ENCODE measurements at places on chromosomes 2 and 18.

GRCh38 chr2:133557614-133558013, 10.6 kb downstream of the NCKAP5 start:
- no peak for DNase-seq

- DNase-seq: no peak
Measured at GRCh38 chr2:105750735-105751134, 6.0 kb downstream of the NCK2 start.

DNA sequence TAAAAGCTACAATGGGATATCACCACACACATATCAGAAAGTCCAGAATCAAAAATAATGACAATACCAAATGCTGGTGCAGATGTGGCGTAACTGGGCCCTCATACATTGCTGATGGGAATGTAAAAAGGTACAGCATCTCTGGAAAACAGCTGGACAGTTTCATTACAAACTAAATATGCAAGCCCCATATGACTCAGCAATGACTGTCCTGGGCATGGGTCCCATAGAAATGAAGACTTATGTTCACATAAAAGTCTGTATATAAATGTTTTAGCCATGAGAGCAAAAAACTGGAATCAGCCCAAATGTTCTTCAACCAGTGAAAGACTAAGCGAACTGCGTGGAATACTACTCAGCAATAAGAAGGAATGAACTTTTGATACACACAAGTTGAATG, 56.7 kb downstream of the ALPK2 start:
- DNase-seq: no peak

DNA sequence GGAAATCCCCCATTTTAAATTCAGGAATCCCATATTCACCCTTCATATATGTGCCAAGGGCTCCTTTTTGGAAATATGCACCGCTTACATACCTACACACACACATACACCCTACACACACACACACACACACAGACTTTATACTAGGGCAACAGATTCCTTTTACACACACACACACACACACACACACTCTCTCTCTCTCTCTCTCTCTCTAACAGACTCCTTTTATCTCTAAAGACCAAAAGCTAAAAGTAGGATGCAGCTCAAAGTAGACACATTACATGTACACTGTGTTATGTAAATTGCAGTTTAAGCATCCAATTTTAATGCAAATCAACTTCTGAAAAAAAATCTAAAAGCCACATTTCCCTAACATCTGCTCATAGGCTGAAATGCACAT, 130.9 kb upstream of the CAPN13 start:
- DNase-seq: no peak

- DNase-seq: no peak
Measured at GRCh38 chr18:44518091-44518615, 162.5 kb upstream of the SETBP1 start.

DNA sequence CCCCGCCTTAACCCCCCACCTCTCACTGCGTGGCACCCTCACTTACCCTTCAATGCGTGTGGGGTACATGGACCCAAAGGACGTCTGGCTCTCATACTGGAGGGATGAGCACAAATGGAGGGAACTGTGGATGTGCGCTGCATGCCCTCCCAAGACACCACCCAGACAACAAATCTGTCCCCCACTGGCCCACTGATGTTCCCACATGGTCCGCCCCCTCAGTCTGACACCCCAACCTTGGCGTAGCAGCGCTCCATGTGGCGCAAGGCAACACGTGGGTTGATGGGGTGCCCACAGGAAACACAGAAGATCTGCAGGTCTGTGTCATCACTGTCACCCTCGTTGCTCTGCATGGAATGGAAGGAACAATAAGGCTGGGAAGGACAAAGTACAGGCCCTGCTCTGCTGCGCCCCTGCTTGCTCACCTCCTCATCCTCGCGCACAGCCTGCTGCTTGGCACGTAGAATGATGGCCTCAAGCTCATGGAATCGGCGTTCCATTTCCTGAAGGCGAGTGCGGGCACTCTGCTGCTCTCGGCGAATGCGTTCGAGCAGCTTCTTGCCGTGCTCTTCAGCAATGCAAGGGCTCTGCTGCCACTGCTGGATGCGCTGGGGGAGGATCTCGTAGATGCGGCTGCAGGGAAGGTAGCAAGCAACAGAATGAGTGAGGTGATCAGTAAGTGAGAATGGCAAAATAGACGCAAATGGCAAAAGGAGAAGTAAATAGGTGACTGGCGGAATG, 2.3 kb upstream of the MBD1 start:
- DNase-seq: no peak

GRCh38 chr2:19357402-19358241, 801 bp downstream of the OSR1 start:
- no peak for DNase-seq

GRCh38 chr2:43185146-43185545, 41.3 kb downstream of the ZFP36L2 start:
- DNase-seq: no peak

DNA sequence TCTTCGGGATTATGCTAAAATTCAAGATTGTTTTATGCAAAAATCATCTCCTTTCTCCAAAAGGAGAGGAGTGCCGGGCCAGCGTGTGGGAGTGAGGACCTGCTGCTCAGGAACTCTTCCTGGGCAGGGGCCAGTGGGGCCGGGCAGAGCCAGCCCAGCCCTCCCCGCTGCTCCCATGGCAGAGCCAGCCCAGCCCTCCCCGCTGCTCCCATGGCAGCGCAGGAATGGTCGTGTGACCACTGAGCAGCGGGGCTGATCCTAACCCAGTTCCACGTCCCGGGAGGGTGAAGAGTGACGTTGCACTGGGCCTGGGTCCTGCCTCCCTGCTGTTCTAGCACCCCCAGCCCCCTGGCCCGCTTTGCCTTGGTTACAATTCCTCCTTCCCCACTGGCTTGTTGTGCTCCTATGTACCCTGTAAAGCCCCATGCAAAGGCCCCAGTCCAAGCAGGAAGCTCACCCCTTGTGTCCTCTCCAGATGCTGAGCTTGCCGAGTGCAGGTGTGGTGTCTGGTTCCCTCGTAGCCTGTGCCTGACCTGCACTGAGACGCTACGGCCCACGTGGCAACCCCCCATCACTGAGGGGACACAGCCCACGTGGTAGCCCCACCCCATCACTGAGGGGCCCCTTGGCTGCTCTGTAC, 11.4 kb upstream of the NEU4 start:
- DNase-seq: no peak

DNA sequence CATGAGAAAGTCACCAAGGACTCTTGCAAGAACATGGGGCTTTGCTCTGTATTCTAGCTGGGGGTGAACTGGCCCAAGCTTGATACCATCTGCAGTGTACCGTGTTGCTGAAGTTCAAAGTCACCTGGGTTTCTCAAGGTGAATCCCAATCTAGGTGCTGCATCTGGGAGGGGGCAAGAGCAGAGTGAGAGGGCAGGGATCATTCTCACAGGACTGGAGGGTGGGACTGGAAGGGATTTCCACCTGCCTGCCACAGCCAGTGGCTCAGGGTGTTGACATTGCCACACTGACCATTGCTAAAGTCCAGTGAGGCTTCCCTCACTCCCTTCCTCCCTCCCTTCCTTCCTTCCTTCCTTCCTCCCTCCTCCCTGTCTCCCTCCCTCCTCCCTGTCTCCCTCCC, 98.7 kb downstream of the MYCN start:
- no peak for DNase-seq

GRCh38 chr2:113164215-113164929, 9.4 kb upstream of the PSD4 start:
- no peak for DNase-seq

GRCh38 chr2:203427061-203427460, 98.9 kb downstream of the ABI2 start:
- no peak for DNase-seq

GRCh38 chr2:102929721-102930120, 167.9 kb downstream of the TMEM182 start:
- DNase-seq: no peak

GRCh38 chr2:232038251-232038880, 76.9 kb downstream of the DIS3L2 start:
- no peak for DNase-seq

DNA sequence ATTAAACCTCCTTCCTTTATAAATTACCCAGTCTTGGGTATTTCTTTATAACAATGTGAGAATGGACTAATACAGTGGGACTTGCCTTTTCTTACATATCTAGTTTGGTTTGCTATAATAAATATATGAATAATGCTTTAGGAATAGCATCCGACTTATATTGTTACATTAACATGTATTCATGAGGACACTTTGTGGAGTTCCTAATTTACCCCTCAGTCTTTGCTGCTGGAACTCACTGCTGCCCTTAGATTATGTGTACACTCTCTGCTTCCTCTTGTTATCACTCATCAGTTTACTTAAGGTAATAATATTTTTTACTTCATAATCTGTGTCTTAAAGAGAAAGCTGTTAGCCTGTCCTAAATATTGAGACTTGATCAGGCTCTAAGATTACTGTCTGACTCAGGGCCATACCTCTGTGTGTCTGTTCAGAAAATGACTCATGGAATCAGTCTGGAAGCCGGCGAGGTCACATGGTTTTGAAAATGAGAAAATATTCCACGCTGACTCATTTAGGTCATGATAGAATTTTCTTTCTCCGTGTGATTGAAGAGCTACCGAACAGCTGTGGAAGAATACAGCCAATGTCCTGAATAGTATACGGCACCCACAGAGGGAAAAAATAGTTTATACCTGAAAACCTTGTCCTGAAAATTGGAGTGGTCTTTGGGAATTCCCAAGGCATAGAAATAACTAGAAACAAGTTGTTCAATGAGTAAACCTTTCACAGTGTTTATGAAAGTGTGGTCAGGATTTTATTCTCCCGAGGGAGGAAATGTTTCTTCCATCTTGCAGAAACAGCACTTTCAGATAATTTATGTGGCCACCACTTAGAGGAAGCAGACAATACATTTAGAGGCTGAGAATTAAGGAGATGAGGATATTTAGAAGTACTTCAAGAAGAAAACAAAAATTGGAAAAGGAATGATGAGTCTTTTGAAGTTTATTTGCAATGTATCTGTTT, 156.4 kb downstream of the DSEL start:
- DNase-seq: no peak

- no peak for DNase-seq
Measured at GRCh38 chr2:174717273-174717672, 47.0 kb downstream of the CHRNA1 start.

- no peak for DNase-seq
Measured at GRCh38 chr2:112694182-112694581, 26.6 kb upstream of the NT5DC4 start.
